ENCODE measurements at places on chromosomes 1 and 21.

DNA sequence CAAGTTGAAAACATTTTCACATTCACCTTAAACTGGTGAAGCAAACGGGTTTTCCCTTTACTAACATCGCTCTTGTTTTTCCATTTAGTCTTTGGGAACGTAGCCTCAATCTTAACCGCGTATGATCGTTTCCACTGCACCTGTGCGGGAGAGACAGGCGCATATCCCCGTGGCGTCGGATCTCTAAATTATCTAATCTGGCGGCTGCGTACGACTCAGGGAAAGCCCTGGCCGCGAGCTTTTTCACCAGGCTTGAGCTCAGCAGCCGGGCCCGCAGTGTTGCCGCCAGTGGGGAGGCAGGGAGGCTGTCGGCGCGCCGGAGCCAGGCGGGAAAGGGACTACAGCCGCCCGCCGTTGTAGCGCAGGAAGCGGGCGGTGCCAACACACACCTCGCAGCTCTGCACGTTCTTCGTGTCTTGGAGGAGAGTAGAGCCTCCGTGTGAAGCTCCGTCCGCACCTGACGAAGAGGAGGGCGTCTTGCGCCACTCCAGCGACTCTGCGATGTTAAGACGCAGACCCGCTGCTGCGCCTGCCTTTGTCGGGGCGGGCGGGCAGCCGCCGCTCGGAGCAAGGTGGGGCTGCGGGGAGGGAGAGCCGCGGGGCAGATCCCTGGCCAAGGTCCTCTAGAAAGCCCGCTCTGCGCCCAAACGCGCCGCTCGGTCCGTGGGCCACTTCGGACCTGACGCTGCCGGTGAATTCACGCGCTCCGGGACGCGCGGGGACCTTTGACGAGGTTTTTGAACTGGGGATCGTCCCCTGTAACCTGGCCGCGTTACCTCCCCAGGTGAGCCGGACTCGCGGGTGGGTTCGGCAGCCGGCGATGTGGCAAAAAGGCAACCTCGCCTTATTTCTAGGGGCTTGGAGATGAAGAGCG, 18.5 kb upstream of the TBX15 start:
- DNase-seq = no peak

- DNase-seq = no peak
Measured at GRCh38 chr1:223631473-223631872, 34.0 kb downstream of the CAPN8 start.

GRCh38 chr1:22332795-22333499, 118.7 kb upstream of the ZBTB40 start:
- DNase-seq = no peak

DNA sequence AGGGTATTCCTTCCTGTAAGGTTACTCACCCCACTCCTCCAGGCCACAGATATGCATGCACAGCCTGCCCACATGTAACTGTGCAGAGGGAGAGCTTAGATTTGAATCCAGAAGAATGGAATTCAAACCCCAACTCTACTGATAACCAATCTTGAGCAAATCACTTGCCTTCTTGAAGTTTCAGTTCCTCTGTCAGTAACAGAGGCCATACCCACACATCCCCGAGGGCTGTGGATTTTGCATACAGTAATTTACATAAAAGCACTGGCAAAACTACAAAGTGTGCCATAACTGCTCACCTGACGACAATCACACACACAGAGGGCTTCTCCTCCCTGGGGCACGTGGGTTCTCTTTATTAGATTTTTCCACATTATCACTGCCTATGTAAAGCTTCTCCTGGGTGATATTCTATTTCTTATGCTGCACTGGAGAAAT, 18.6 kb downstream of the CD247 start:
- no peak for DNase-seq

- no peak for DNase-seq
Measured at GRCh38 chr1:32014948-32015273, 1.2 kb downstream of the KHDRBS1 start.

- peak; percentile 33 for DNase-seq
Measured at GRCh38 chr1:27360159-27361043, 6.4 kb downstream of the MAP3K6 start.

DNA sequence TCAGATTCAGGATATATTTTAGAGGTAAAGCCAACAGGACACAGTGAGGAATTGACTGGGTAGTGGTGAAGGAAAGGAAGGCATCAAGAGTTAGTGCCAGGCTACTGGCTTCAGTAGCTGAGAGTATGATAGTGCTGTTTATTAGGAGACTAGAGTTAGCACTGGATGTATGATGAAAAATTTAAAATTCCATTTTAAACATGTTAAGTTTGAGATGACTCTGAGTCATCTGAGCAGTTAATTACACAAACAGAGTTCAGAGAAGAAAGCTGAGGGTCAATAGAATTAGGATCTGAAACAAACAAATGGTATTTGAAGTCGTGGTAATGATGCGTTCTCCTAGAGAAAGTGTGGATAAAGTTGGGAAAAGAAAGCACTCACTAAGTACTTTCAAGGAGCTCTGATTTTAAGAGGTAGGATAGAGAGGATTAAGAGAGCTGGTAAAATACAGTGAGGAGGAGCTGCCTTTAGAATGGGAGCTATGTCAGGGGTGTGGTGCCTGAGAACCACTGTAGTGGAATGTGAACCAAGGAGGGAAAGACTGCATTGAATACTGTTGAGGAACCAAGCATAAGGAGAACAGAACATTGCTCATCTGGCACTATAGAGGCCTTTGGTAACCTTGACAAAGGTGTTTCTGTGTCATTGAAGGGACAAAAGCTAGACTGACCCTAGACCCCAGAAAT, 21.7 kb upstream of the SHCBP1L start:
- no peak for DNase-seq

GRCh38 chr1:5223206-5223605, 568.8 kb downstream of the AJAP1 start:
- no peak for DNase-seq

- no peak for DNase-seq
Measured at GRCh38 chr1:37148663-37149062, 114.3 kb upstream of the GRIK3 start.

GRCh38 chr1:211808475-211808874, 22.1 kb downstream of the LPGAT1 start:
- no peak for DNase-seq

DNA sequence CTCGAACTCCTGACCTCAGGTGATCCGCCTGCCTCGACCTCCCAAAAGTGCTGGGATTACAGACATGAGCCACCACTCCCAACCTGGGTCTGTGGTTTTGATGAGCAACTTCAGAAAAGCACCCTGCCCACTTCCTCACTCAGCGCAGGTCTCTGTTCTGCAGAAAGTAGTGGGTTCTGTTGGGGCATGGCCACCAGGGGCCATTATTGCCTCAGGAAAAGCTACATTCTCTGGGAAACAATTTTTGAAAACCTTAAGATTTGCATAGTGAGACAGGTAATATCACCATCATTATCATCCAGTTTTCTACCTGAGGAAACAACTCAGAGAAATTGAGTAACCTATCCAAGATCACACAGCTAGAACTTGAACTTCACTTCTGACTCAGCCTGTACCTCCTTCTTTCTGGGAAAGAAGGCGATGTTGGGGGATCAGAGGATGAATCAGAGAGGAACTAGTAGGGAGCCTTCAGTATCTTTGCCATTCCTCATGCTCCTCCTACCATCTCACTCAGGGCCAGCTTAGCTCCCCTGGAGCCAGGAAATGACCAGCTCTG, 7.1 kb upstream of the NES start:
- DNase-seq = no peak

DNA sequence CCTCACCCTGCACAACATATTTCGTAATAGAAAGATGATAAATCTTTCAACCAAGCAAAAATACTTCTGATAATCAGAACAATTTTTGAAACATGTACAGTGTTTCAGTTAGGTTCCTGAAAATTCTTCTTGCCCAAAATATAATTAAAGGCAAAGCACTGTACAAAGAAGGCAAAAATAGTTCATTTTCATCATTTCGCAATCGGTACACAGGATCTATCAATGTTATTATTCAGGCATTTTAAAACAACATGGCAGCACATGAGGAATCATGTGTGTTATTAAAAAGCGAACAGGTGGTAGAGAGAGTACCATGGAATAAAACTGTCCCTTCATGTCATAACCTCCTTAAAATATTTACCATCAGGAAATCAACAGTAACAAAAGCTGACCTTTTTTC, 356.9 kb downstream of the DPYD start:
- no peak for DNase-seq

GRCh38 chr1:81672766-81673165, 128.0 kb upstream of the ADGRL2 start:
- no peak for DNase-seq

DNA sequence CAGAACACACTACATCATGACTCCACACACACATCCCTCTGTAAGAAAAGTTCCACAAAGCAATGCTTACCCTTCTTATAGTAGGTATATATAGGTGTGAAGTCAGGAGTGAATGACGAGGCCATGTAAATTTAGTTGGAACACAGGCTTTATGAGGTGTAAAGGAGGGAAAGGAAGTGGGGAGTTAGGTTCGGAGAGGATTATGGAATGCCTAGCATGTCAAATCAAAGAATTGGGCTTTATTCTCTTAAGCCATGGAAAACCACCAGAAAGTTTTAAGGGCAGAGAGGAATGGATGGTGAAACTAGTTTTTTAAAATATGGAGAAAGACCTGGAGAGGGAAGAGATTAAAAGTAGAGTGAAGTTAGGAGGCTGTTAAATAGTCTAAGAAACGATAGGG, 26.3 kb downstream of the TFAP2E start:
- no peak for DNase-seq

DNA sequence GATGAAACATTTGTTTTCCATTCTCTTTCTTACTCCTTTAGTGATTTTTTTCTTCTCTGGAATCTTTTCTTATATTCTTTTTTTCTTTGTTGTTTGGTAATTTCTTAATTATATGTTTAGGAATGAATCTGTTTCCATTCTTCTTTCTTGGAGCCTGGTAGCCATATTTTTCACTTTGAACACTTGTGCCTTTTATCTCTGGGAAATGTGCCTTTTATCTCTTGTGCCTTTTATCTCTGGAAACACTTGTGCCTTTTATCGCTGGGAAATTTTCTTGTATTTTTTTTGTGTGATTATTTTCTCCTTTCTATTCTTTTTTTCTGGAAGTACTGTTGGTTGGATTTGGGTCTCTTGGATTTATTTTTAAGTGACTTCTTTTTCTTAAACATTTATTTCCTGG, 118.2 kb downstream of the LEPR start:
- no peak for DNase-seq

DNA sequence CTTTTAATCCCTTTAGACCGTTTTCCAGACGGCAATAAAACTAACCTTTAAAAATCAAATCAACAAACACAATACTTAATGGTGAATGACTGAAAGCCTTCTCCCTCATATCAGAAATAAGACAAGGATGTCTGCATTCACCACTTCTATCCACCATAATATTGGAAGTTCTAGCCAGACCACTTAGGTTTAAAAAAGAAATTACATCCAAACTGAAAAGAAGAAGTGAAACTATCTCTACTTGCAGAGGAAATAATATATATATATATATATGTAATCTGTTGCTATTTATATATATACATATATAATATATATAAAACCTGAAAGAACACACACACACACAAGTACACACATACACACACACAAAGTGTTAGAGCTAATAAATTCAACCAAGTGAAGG, 100.4 kb downstream of the BRINP3 start:
- DNase-seq = no peak

DNA sequence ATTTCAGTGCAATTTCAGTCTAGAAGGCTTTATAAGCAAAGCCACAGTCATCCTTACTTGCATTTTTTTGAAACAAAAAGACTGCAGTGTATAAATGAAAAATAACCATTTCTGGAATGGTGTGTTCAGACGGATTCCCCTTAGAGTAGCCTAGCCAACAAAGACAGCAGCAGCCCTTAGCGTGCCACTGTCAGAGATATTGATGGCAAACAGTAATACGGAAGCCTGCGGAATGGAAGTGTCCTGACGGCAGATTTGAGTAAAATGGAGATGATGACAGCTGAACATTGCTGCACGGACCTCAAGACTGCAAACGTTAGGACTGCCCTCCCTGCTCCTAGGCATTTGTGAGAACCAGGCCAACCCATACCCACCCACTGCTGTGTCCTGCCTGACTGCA, 54.7 kb downstream of the PDE9A start:
- DNase-seq = no peak

DNA sequence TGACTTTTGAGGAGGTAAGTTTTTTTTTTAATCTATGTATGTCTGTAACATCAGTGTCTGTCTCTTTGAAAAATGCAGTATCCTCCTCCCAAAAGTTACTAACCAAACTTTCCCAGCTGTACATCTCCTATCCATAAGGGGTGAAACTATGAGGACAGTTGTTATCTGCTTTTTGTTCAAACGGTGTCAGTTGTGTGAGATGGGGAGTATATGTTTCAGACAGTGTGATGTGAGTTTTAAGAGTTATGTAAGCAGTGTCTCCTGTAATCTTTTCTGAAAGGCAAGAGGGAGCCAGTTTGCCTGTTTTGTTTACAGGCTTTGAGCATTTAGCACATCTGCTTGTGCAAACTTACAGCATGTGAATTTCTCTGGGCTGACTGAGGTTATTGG, 34.8 kb upstream of the CACYBP start:
- no peak for DNase-seq

GRCh38 chr1:188249811-188250210, 1421.1 kb downstream of the PLA2G4A start:
- DNase-seq = no peak

GRCh38 chr1:238264951-238265350, 374.2 kb upstream of the ZP4 start:
- no peak for DNase-seq

DNA sequence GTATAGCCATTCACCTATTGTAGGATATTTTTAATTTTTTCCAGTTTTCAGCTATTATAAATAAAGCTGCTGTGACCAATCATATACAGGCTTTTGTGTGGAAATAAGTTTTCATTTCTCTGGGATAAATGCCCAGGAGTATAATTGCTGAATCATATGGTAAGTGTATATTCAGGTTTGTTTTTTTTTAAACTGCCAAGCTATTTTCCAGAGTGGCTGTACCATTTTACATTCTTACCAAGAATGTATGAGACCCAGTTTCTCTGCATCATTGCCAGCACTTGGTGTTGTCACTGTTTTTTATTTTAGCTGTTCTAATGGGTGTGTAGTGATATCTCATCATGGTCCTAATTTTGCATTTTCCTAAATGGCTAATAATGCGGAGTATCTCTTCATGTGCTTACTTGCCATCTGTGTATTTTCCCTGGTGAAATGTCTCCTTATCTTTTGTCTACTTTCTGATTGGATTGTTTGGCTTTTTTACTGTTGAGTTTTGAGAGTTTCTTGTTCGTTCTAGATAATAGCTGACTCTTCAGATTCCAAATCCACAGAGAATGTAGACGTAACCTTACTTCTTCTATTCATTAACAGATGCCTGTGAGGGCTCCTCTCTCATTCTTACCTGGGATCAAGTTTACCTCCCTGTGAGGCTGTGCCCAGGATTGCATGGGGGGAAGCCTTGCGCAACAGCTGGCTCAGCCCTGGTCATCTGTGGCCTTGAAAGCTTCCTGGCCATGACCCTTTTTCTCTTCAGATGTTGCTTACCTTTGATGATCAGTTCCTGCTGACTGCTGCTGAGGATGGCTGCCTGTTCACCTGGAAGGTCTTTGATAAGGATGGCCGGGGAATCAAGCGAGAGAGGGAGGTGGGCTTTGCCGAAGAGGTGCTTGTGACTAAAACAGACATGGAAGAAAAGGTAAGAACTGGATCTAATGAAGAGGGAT, 42.6 kb downstream of the CFAP57 start:
- no peak for DNase-seq

DNA sequence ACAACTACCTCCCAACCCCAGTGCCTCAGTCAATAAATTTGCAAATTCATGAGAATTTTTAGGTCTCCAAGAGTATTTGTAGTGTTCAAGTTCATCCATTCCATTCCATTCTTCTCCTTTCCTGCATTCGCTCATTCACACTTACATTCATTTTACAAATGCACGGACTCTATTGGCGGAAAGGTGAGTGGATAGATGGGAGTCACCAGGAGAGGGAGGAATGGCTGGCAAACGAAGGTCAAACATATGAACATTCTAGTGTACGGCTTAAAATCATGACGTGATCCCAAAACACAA, 2.5 kb downstream of the LORICRIN start:
- DNase-seq = no peak
